Mesenchymal stem cell (in vitro differentiated cells and primary cell): ENCODE measurements at places on chromosomes 11 and 22.

- peak; percentile 75 for DNase-seq
These were observed 58.2 kb downstream of the ACER3 start for GRCh38 chr11:76918941-76919386.

GRCh38 chr22:21014726-21015465 lies at the start of gene P2RX6:
P2RX6 (plus strand) TSS chr22:21015165; CDS start chr22:21015175, 10 bp downstream.
- peak; percentile 76 for DNase-seq

DNA sequence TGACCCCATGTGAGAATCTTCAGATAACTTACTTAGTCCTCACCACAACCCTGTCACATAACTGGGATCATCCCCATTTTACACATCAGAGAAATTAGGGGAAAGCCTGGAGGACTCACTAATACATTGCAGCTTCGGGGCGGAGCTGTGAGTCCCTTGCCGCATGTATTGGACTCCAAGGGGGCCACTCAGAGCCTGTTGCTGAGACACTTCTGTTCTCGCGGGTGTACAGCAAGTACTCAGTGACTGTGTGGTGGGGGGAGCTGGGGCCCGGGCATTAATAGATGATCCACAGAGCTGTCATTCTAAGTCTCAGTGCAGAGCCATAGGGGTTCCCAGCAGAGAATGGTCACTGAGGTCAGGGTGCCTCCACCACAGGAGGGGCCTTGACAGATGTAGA lies 13.5 kb downstream of the OAF start:
- DNase-seq: no peak

DNA sequence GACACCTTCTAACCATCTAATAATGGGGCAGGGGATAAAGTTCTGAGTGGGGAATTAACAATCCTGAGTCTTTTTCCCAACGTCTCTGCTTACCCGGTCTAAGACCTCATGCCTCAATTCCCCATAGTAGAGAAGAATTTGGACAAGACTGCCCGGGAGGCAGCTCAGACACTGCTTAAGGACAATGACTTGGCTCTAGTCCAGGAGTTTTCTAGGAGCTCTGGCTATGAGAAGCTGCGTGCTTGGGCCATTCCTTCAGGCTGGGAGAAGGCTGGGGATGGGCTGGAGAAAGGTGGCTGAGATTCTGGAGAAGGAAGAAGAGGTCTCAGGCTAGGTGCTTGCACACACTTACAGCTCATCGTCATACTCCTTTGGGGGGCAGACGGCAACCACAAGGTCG lies 19.8 kb upstream of the ABCC8 start:
- DNase-seq: no peak

- DNase-seq: peak; percentile 0
These were observed 238.7 kb downstream of the FAM181B start for GRCh38 chr11:82494988-82495432.

DNA sequence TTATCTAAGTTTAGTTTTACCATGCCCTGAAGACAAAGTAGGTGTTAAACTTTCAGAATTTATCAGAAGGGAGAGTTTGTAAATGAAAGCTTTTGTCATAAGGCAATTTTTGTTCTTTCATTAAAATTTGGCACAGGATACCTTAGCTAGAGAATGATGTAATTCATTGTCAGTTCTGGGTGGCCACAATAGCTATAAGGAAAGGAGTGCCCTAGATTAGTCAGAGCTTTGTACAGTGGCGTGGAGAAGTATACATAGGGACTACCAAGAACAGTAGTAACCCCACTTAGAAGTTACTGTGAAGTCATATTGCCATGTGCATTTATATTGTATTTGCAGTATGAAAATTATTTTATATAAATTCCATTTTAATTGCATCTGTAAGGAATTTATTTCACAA lies 126.3 kb upstream of the CARD18 start:
- DNase-seq: no peak

GRCh38 chr11:7525424-7525823 lies 11.6 kb downstream of the PPFIBP2 start:
- no peak for DNase-seq

GRCh38 chr11:86147004-86147403 lies 78.1 kb upstream of the PICALM start:
- no peak for DNase-seq

- peak; percentile 28 for DNase-seq
These were observed 1.2 kb upstream of the AHNAK start for GRCh38 chr11:62547691-62548281.

- DNase-seq: peak; percentile 63
These were observed 572 bp upstream of the APLP2 start for GRCh38 chr11:130068986-130069658.

DNA sequence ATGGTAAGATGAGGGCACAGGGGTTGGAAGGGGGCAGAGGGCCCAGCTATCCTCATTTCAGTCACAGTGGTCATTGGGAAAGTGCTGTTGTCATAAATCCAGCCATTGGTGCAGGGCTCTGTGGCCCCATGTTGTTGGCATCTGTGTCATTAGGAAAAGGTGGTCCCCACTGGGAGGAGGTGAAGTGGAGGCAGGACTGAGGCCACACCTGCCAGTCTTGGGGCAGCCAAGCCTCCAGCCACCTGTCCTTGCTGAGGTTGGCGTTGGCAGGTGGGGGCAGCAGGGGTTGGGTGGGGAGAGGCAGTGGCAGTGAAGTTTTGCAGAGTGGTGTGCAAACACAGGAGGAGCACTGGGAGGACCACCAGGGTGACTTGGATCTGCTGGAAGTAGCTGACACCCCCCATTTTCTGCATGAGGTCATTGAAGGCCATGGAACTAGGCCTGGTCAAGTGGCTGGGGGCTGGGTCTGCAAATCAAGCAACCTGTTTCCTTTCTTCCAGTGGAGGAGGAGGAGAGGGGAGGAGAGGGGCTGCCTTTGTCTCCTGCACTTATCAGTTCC lies 25.3 kb downstream of the SLC22A6 start:
- DNase-seq: no peak

DNA sequence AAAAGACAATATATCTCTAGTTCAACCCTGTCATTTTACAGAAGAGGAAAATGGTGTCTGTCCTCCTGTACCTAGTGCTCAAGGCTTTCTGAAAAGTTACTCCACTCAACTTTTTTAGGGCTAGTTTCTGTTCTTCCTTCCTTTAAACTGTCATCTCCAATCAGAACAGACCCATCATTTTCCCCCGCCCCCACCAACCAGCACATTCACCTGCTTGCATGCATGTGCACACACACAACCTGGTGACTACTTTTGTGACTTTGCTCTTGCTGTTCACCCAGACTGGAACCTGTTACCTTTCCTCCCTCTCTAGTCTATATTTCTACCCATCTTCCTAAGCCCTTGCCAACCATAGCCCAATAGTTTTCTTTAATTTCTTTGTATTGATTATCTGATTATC lies 5.6 kb downstream of the FBXO7 start:
- DNase-seq: no peak

- peak; percentile 36 for DNase-seq
These were observed 11.1 kb downstream of the NAV2 start for GRCh38 chr11:19723572-19724342.

DNA sequence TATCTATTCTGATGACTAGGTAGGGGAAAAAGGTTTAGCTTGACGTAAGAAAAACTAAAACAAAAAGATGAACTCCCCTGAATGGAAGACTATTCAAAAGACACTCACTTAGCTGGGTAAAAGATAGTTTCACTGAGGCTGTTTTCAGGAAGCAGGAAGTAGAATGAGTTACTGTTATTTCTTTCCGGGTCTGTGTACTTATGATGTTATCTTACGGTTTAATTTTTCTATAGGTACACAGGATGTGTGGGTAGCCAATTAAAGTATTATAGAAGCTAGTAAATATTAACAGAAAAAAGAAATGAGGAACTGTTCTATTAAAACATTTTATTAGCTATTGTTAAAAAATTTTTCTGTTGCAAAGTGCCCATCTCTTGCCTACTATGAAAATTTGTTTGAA lies 45.8 kb upstream of the MMP7 start:
- DNase-seq: no peak

- no peak for DNase-seq
These were observed 73.4 kb upstream of the PARVG start for GRCh38 chr22:44107340-44107739.

DNA sequence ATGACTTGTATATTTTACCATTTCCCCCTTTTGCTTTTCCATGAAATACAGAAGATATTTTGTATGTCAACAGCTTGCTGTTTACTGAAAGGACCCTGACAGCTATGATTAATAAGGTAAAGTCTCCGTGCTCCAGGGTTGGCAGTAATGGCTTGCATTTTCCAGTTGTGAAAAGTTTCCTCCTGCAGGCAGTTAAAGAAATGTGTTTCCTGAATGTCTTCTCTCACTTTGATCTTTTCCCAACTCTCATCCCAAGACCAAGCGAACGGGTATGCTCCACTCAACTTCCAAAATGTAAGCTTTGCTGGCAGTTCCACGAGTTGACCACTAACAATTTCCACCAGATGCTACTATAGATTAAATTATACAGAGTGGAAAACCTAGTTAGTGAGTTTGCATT lies 8.9 kb downstream of the FIBIN start:
- DNase-seq: no peak

DNA sequence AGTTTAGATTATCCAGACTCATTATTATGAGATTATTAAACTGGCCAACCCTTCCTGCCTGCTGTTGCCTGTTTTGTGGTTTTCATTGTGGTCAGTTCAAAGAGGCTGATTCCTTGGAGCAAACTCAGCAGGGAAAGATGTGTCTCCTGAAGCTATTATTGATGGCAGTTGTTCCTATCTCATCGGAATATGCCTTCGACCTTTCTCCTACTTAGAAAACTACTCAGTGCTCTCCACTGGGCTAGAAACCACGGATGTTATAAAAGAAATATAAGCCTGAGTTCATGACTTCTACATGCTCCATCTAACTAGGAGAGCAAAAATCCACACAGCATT lies 80.2 kb upstream of the NAV2 start:
- peak; percentile 14 for DNase-seq

- DNase-seq: no peak
These were observed 122.6 kb downstream of the SIK3 start for GRCh38 chr11:116975661-116976060.

DNA sequence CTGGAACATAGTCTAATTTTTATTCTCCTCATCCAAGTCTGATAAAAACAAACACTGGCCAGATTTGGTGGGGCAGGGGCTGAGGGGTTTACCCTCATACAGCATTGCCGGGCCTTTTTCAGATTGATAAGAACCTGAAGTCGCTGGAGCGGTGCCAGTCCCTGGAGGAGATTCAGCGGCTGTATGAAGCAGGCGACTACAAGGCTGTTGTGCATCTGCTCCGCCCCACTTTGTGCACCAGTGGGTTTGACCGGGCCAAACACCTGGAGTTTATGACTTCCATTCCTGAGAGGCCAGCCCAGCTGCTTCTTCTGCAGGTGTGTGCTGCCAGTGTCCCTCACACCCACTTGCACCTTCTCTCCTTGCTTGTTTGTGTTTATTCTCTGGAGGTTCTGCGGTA lies 55.8 kb downstream of the CABIN1 start:
- no peak for DNase-seq

DNA sequence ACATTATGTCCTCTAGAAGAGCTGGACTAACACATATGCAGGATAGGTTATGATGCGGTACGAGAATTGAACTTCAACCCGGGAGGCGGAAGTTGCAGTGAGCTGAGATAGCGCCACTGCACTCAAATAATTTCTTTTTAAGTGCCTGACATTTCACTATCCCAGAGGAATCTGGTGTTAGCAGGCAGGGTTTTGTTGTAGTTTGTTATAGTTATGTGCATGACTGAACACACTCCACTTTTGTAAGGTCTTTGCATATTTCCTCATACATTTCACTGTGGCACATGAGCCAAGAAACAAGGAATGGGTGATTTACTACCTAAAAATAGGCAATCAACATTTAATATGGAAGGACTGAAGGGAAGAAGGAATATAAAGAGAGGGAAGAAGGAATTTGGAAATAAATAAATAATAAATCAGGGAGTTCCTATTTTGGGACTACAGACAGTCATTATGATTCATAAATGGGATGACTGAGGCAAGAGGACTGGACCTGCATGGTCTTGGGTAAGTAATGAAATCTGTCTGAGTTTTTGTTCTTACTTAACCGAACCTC lies 8.7 kb upstream of the HIPK3 start:
- DNase-seq: peak; percentile 48

DNA sequence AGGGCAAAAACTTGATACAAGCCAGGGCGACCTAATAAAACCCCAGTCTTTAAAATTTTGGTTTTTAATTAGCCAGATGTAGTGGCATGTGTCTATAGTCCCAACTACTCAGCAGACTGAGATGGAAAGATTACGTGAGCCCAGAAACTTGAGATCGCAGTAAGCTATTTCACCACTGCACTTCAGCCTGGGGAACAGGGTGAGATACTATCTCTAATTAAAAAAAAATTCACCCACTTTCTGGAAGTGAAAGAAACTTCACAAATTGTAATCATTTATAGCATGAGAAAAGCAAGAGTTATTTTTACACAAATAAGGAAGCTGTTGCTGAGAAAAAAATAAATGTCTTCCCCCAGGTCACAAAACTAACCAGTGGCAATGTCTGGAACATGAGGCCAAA lies 882 bp upstream of the GLYATL2 start:
- DNase-seq: no peak

GRCh38 chr22:38923463-38924346 lies 33.7 kb upstream of the APOBEC3A start:
- DNase-seq: peak; percentile 56

GRCh38 chr11:85137597-85137996 lies 489.5 kb downstream of the DLG2 start:
- no peak for DNase-seq

GRCh38 chr22:19524170-19525115 lies at the start of gene CLDN5:
CLDN5 (minus strand) TSS chr22:19524410; CDS start chr22:19524255, 155 bp downstream.
- DNase-seq: peak; percentile 28

GRCh38 chr11:79229047-79229446 lies 211.8 kb downstream of the TENM4 start:
- no peak for DNase-seq

GRCh38 chr11:29217901-29218300 lies 798.9 kb downstream of the KCNA4 start:
- no peak for DNase-seq

- DNase-seq: no peak
These were observed 4.6 kb downstream of the SYT12 start for GRCh38 chr11:67027483-67027930.

GRCh38 chr22:19430890-19431541 lies 517 bp downstream of the HIRA start:
- DNase-seq: peak; percentile 59

DNA sequence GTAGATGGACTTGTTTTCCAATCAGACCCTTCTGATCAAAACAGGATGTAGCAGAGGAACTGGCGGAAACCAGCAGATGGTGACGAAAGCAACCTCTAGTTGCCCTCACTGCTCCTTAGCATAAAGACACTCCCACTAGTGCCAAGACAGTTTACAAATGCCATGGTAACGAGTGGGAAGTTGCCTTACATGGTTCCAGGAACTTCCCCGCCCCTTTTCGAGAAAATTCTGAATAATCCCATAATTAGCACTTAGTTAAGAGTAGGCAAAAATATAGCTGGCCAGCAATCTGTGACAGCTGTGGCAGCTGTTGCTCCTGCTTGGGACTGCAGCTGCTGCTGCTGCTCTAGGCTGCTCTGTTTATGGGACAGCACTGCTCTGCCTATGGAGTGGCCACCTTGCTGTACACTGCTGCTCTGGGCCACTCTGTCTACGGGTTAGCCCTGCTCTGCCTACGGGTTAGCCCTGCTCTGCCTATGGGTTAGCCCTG lies 33.4 kb upstream of the SORL1 start:
- DNase-seq: no peak
